ENCODE measurements at places on chromosomes 6 and 20.

DNA sequence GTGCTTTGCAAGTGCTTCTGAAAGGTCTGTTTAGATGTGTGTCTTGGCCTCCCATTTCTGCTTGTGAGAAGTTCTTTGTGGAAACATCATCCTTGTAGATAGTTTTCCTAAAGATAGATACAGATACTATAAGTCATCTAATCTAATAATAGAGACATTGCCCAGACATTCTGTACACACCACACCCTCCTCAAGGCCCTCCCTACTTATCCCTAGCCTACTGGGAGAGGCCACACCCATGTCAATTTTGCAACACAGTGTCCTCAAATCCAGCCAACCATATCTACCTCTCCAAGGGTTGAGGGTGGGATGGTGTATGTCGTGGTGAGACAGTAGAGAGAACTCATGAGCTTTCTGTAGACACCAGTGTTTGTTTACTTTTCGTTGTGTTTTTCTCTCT is 6.2 kb downstream of the KDM1B start:
- DNase-seq = no peak

DNA sequence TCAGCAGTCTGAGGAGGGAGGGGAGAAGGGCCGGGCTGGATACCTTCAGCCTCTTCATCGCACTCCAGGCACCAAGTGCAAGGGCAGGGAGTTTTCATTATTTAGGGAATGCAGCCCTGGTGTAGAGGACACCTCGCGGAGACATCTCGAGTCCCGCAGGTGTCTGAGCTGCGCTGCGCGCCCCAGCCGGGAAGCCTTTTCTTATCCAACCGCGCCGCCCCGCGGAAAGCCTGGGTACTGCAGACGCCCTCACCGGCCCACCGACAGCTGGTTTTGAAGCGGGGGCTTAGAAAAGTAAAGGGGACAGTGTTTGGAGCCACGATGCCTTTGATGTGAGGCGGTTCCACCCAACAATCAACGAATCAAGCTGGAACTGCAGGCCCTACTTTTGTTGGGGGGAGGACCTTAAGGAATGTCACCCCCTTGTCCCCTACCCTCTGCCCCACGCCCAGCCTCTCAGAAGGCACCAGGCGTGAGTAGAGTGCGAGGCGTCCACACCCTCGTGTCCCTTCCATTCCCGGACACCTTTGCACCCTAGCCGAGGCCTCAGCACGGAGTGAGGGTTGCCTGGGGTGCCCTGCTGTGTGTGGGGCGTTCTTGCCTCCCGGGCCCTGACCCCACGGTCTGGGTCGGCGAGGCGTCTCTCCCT is 8.6 kb downstream of the NKX2-2 start:
- DNase-seq = peak; percentile 25

GRCh38 chr6:81130969-81131368 is 621.5 kb downstream of the TENT5A start:
- DNase-seq = no peak

GRCh38 chr6:124676033-124676432 is 286.2 kb upstream of the RNF217 start:
- DNase-seq = no peak

GRCh38 chr20:62423326-62423706 is 4.0 kb downstream of the RBBP8NL start:
- no peak for DNase-seq

DNA sequence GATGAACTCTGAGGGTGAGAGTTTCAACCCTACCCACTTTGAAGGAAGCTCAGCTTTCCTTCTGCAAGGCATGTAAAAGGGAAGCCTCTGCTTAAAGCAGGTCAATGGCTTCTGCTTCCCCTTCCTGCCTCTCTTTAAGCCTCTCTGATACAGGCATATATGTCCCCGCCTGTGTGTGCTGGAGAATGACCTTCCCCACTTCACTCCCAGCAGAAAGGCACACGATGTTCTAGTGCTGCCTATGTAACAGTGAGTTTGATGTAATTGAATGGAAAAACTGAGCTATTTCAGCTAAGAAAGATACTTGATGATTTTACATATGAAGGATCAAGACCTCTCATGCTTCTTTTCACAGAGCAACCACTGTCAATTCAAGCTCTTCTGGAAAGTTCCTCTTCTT is 632.2 kb downstream of the HACE1 start:
- no peak for DNase-seq

- DNase-seq = no peak
Measured at GRCh38 chr6:147212622-147213021, 8.4 kb downstream of the STXBP5 start.

DNA sequence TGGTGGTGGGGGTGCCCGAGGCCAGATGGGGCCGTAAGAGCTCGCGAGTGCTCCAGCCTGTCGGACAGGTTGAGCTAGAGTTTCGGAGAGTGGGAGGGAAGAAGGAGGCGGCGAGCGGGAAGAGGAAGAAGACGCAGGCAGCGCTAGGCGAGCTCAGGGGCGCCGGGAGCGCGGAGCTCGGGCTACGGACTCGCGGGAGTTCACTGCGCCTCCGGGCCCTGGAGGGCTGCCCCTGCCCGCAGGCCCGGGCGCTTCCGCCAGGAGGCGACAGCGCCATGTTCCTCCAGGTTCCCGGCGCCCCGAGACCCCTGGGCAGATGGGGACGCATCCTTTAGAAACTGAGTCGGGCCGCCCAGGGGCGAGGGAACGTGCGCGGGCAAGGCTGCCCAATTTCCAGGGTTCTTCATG is 984 bp downstream of the TFAP2C start:
- DNase-seq = no peak

DNA sequence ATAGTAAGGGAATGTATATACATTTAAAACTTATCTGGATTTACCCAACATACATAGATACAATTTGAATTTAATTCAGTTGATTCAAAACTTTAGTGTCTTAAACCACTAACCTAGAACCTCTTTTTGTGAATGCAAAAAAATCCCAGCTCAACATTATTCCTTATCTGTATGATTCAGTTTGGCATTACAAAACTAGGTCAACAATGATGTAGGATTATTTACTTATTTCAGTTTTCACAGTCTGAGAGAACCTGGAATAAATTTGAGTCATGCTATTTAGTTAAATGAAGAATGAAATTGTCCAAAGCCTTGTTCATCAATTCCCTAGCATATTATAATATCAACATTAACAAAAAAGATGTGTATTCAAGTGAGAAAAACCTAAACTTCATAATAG is 7.4 kb upstream of the PLCB1 start:
- DNase-seq = no peak

- no peak for DNase-seq
Measured at GRCh38 chr6:8865451-8865850, 430.1 kb upstream of the SLC35B3 start.

DNA sequence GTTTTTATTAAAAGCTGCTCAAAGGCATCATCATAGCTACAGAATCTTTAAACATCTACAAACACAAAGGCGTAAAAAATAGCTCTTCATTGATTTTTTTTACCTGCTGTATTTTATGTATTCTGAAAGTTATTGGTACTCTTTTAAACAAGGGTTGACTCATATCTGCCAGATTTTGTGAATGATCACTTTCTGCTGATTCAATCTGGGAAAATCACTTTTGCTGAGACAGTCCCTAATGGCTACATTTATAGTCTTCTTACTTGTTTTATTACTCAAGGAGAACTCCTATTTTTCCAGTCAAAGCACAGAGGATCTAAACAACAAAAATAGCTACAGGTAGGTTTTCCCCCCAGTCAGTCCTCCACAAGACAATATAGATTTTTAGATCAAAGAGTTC is 739.0 kb downstream of the CBLN4 start:
- DNase-seq = no peak

DNA sequence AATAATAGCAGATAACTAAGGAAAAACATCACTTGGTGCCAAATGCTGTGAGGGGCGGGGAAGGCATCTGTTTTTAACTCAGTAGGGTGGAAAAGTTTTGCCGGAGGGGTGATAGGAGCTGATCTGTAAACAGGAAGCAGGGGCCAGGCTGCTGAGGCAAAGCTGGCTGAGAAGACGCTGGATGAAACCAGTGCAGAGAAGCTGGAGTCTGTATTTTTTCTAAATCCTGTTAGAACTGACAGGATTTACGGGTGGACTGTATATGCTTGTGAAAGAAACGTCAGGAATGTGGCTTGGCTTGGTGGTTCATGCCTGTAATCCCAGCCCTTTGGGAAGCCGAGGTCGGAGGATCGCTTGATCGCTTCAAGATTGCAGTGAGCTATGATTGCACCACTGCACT is 5.6 kb downstream of the PCMTD2 start:
- DNase-seq = no peak

DNA sequence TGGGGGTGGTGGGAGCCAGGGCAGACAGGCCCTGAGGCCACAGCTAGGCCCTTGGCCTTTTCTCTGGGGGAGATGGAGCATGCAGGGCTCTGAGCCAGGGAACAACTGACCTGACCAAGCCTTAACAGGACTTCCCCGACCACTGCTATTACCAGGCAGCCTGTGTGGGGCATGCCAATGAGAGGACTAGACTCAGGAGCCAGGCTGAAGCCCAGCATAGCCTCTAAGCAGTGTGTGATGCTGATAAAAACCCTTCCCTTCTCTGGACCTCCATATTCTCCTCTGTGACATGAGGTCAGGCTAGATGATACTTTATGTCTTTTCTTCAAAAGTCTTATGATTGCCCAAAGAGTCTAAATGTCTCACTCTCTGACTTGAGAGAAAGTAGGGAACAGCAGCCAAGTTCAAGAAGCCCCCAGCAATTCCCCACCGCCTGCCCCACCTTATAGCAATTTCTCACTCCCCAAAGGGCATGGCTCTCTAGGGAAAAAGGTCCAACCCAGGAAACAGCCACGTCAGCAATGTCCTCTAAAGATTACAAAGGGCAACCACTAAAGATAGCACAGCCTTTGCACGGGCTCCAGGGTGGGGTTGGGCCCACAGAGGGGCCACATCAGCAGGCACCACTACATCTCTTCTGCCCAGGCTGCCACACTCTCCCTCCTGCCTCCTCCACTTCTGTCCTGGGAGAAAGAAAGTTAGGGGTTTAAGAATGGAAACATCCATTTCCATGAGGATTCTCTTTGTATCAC is 71.3 kb downstream of the TRERF1 start:
- no peak for DNase-seq

- no peak for DNase-seq
Measured at GRCh38 chr6:102114402-102114801, 720.9 kb downstream of the GRIK2 start.

- peak; percentile 95 for DNase-seq
Measured at GRCh38 chr20:52748285-52748932, 223.7 kb upstream of the TSHZ2 start.

GRCh38 chr6:100382767-100383195 is 81.9 kb downstream of the SIM1 start:
- DNase-seq = no peak

DNA sequence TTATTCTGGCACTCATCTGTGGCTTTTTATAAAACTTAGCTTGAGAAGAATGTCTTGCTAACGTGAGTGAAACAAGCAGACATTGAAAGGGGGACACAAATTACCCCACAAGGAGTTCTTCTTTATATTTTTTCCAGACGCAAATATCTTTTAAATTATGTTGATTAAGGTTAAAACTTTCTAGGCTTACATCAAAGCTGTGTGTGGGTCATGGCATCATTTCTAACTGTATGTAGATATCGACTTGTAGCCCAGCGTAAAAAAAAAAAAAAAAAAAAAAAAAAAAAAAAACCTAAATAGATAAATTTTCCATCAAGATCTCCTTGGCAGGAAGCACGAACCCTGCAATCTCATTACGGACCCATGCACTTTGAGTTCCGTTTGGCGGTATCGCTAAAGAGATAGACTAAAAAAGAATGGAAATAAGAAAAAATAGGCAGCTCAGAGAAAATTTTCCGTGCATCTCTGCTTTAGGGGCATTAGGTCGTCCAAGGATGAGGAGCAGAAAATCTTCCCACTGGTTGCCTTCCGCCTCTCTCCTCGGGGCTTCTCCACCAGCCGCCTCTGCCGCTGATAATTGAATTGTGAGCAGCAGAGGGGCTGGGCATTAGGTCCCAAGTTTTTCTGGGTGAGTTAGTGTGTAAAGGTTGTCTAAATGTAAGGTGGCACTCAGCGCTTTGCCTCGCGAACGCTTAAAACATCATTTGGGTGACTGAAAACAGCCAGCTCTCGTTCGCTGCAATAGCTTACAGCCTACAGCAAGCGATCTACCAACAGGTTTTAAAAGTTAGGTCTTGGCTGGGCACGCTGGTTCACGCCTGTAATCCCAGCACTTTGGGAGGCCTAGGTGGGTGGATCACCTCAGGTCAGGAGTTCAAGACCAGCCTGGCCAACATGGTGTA is 194.0 kb downstream of the TRIM27 start:
- no peak for DNase-seq

GRCh38 chr20:63703471-63703975 is 4.3 kb downstream of the ARFRP1 start:
- DNase-seq = no peak

DNA sequence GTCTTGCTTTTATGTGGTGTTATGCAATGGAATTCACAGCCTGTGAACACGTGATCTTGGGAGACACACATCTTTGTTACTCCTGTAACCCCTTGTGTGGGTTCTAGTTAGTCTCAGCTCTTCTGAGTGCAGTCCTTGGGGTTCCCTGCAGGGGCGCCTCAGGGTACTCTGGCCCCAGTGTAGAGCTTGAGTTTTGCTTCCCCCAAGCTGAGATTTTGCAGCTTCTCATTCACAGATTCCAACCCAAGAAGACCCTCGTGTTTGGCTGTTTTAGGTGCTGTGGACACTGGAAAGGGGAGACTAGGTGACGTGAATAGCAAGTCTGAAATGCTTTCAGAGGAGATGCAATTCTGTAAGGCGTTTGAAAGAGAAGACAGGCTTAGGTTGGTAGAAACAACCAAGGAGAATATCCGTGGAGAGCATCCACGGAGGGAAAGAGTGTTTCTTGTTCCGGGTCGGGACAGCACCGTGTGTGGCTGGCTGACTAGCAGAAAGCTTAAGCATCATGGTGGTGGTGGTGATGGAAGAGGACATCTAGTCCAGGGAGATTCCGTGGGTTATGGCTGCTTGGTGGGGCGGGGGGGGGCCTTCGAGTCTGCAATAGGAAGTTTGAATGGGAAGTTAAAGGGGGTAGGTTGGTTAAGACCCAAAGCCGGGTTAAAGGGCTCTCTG is 30.1 kb downstream of the DUSP22 start:
- DNase-seq = no peak

- DNase-seq = no peak
Measured at GRCh38 chr6:114558153-114558552, 215.3 kb upstream of the HS3ST5 start.

DNA sequence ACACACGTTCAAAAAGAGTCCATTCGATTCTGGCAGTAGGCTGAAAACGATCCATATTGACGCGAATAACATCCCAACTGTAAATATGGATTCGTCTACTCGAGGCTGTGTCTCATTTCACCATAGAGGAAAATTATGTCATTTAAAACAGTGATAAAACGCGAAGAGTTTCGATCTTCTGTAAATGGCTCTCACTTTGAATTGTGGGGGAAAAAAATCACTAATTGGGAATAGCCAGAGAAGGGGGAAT is 845 bp upstream of the MARCKS start:
- no peak for DNase-seq

- DNase-seq = no peak
Measured at GRCh38 chr6:22251348-22251747, 45.5 kb downstream of the PRL start.

- DNase-seq = no peak
Measured at GRCh38 chr6:121437851-121438651, 2.6 kb downstream of the GJA1 start.

DNA sequence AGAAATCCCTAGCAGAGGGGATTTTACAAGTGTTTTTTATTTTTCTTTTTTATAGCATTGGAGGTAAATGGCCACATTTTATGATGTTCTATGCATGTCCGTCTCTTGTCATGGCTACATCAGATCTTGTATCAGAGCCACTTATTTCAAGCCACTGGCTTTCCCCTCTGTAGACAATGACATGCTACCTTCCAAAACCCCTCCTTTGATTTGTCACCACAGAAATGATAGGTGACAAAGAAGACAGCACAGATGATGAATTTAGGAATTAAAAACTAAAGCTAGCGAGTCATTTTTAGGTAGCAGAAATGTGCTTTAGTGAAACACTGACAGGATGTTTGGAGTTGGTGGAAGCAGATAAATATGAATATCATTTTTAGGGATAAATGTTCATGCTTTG is 20.8 kb downstream of the PLCB1 start:
- no peak for DNase-seq
